Amniotic stem cell (primary cell): ENCODE measurements at places on chromosomes 5 and 9.
A peak's percentile ranks its signal among the peaks of the same experiment; 100 is the strongest.

DNA sequence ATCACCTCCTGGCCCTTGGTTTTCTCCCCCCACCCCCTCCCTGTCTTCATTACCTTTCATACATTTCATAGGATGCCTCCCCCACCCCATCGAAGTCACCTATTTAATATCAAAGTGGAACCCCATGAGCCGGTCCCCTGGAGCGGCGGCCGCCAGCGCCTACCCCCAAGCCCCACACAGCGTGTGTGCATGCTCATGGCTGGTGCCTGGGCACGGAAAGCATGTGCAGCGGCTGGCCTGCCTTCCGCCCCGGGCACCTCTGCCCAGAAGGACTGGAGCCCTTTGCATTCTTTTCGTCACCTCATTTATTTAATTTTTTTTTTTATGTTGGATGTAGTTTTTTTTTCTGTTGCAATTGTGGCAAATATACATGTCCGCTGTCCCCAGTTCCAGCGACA, 116.2 kb downstream of the WNK2 start:
- DNase-seq, result no peak

GRCh38 chr5:21834863-21835262, 1018.3 kb downstream of the CDH12 start:
- DNase-seq, result no peak

DNA sequence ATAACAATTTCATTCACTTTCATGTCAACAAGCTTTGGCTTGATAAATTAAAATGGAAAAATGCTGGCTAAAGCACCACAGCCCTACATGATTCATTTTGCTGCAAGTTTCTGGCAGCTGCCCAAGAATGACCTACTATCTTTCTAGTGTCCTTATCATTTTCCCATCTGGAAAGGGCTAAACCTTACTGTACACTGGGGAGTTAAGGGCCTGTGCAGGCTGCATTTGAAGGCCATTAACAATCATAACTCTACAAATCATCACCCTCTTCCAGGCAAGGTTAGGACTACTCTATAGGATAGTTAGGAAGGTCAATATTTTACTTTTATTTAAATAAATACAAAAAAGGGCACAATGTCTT, 579.7 kb upstream of the ZNF608 start:
- DNase-seq, result peak; percentile 79

- no peak for DNase-seq
These were observed 29.2 kb upstream of the HMHB1 start for GRCh38 chr5:143782588-143783386.

DNA sequence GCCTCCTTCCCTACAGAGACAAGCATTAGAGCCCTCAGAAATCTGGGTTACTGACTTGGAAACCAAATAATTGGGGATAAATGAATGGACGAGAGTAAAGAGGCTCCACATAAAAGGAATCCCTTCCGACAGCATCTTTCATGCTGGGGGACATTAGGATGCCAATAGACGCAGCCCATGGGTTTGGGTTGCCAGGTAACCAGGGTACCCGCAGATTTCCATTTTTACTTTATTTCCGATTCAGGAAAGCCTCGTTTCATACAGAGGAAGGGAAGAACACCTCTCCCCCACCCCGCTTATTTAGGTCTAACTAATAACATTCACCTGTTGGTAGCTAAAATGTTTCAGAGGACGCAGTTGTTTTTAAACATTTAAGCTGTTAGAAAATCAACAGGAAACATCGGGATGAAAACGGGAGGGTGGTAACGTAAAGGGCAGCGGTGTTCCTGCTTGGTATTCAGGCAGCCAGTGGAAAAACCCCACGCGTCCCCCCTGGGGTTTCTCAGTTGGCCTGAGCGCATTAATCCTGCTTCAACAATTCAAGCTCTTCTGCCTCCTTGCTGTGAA, 179.5 kb downstream of the YTHDC2 start:
- DNase-seq, result no peak

- DNase-seq, result no peak
These were observed 20.8 kb upstream of the CERCAM start for GRCh38 chr9:128399861-128400260.

DNA sequence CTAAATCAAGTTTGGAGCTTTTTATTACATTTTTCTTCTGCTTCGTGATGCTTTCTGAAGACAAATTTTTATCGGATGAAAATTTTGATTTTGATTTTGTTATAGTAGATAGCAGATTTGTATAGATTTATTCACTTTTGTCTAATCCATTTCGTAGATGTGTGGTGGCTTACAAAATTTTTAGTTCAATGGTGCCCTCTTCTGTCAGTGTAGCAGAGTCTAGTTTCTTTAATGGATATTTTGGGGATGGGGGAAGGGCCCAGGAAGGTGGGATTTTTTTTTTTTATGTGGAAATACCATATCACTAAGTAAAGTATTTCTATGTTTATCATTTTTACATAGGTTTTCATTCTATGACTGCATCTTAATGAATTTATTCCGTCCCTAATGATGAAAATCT, 259.9 kb upstream of the TARS1 start:
- peak; percentile 1 for DNase-seq

DNA sequence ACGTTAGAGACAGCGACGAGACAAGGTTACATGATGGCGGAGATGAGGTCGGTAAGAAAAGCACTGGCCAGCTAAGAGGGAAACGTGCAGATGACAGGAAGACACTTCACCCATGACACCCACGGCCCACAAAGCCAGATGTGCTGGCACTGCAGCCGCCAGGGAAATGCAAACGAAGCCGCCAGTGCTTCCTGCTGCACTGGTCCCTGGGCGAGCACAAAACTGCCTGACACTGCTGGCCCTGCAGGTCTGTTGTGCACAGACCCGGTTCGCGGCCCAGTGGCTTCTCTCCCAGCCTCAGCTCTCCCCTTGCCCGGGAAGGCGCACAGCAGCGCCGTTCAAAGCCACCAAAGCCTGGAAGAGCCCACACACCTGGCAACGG, 20.3 kb downstream of the QSOX2 start:
- no peak for DNase-seq

- DNase-seq, result no peak
These were observed 138.3 kb downstream of the GPBP1 start for GRCh38 chr5:57311921-57312735.

DNA sequence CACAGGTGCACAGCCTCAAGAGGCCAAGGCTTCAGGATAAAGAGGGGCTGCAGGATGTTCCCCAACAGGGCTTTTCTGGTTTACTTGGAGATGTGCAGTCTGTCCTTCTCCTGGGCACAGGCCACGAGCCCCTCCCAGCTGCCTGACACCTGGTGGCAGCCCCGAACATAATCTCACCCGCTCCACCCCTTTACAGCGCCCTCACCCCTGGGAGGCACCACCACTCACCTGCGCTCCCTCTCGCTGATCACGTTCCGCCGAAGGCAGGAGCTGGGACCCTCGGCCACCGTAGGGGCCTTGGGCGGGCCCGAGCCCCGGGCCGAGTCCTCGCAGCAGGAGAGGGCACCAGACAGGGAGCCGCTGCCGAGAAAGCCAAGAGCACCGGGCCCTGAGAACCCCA, 514 bp downstream of the SOHLH1 start:
- DNase-seq, result no peak

DNA sequence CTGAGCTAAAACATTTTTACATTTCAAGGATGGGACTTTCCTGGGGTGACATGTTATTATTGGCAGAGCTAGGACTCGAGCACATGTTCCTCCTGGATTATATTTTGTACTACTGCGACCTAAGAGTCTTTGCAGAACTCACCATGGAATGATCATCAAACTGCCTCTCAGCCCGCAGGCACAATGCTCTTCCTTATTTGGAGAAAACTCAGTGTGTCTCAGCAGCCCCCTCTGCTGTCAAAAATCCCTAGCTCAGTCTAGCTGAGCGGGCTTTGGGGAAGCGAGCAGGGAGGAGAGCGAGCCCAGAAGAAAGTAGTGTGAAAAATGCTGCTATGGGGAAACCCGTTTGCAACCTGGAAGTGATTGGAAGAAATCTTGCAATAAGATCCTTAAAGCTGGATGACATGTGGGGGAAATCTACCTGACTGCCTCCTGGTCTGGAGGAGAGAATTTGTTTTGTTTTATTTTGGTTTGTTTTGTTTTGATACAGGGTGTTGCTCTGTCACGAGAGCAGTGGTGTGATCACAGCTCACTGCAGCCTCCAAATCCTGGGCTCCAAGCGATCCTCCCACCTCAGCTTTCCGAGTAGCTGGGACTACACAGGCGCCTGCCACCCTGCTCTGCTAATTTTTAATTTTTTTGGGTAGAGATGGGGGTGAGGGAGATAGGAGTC, 89.9 kb upstream of the CLINT1 start:
- peak; percentile 85 for DNase-seq

- DNase-seq, result no peak
These were observed at the start of gene CD180 for GRCh38 chr5:67196537-67197059. TSS of gene CD180 (minus strand) at chr5:67196799. CDS start at chr5:67196641, 158 bp downstream.

DNA sequence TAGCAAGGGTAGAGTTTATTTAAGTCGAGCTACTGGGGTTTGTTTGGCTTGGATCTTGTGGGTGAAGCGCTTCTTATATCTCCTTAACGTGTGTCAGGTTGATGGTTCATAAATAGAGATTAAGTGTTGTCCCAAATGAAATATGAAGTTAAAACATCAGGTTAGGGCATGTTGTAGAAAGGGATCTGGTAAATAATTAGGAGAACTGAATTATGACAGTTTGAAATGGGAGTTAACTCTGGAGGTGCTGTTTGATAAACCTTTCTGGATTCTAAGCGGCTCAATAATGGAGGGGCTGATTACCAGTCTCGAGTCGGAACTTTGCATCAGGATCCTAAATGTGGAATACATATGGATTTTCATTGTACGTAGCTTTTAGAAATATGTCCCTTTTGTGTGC, 717.0 kb upstream of the WWC1 start:
- DNase-seq, result no peak

- no peak for DNase-seq
These were observed 174.0 kb upstream of the WWC1 start for GRCh38 chr5:168117469-168117868.

DNA sequence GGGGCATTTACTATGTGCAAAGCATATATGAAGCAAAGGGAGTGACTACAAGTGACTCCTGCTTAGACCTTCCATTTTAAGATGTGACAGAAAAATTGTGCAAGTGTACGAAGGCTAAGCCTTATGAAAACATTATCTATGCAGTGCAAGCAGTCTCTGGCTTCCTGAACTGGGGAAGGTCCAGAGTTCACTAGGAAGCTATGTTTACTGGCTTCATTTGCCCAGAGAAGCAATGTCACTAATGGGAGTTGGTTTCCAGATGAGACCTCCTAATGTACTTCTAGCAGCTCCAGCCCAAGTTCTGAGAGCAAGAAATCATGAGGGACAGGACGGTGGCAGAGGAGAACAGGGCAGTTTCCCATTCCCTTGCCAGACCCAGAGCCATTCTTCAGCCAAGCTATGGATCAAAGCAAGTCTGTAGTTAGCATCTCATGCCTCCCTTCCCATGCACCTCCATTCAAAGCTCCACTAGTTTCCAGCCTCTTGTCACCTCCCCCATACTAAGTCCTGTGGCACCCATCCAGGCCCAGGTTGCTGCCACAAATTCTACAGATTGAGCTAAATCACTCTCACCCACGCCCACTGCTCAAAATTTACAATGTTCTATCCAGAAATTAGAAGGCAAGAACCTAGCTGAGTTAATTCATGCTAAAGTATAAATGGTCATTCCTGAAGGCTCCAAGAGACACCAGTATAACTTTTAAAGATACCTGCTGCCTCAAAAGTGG, 21.8 kb downstream of the MCTP1 start:
- no peak for DNase-seq

GRCh38 chr9:78567693-78568092, 270.8 kb downstream of the PSAT1 start:
- DNase-seq, result no peak

DNA sequence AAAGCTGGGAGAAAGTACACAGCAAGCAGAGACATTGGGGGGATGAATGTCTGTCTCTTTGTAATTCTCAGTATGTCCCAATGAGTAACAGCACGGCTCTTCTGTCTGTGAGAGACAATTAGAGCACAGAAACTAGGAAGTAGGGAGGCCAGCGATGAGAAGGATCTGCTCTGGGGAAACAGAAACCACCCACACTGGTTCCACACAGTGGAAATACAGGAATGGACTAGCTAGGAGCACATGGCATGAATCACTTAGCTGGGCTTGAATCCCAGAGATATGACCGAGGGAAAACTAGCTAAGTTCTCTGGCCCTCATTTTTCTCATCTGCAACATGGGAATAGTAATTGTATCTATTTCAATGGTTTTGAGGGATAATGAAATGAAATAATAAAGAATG, 895.9 kb downstream of the TLE4 start:
- DNase-seq, result no peak

GRCh38 chr5:135568246-135568645, 10.5 kb downstream of the CXCL14 start:
- DNase-seq, result no peak

GRCh38 chr5:53739111-53739510, 178.7 kb downstream of the NDUFS4 start:
- no peak for DNase-seq

- DNase-seq, result no peak
These were observed 152.3 kb upstream of the ANKH start for GRCh38 chr5:15023846-15024245.

DNA sequence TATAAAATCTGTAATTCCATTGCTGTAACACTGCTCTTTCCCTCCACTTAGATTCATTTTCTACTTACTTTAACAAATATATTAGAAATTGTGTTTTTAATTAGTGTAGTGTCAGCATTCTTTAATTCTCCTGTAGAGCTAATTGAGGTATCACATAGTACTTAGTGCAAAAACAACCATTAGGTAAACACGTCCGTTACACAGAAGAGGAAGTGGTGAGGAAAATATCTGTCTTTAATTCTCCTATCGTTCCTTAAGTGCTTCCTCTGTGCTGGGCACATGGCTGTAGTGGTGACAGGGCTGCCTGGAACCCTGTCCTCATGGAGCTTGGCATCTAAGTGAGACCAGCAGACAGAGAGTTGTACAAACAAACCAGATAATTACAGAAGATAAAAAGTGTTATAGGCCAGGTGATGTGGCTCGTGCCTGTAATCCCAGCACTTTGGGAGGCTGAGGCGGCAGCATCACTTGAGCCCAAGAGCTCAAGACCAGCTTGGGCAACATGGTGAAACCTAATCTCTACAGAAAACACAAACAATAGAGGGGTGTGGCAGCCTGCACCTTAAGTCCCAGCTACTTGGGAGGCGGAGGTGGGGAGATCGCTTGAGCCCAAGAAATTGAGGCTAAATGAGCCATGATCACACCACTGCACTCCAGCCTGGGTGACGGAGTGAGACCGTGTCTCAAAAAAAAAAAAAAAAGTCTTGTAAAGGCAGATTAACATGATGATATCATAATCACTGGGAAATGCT, 36.4 kb downstream of the PARP8 start:
- DNase-seq, result no peak
